Stimulated activated CD4-positive, alpha-beta T cell treated with anti-CD3 and anti-CD28 coated beads, Interleukin-4, amount 100 ng/mL, for 1 hour (primary cell): ENCODE measurements at places on chromosomes 7 and 10.

DNA sequence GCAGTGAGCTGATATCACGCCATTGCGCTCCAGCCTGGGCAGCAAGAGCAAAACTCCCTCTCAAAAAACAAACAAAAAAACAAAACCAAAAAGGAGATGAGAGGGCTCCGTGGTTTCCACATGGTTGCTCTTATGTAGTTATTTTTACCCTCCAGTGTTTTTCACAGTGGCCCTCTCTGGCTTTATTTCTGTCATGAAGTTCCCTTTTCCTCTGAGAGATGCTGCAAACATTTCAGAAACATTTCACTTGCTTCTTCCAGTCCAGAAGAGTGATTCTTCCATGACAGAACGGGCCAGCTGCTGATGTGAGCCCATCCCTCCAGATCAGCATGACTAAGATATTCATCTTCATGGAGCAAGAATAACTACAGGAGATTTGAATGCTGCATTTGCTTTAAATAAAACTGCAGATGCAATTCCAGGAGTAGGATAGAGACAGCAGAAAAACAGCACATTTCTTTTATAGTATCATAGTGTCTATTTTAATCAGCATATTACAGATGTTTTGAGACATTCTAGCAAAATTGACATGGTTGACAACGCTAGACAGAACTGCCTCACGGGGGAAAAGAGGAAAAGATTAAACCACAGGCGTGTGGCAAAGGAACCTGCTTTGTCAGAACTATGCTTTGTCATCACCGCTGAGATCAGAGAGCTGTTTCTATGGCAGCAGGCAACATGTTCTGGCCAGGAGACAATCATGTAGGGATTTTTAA lies 40.3 kb downstream of the NRCAM start:
- no peak for DNase-seq

DNA sequence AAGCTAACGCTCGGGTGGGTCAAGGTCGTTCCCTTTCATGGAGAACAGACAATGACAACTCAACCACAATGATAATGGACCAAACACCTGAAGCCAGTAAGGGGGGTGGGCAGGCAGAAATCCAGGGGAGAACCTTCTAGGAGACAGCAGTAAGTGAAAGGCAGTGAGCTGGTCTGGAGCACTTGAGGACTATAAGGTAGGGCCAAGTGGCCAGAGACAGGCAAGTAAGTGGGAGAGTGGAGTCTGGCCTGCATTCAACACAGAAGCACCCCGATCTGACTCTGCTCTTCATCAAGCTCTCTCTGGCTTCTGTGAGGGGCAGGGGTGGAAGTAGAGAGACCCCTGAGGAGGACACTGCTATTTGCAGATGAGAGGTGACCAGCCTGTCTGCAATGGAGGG lies 7.7 kb upstream of the IKZF1 start:
- DNase-seq, result no peak

GRCh38 chr7:144256112-144256511 lies 8.5 kb downstream of the OR2A7 start:
- no peak for DNase-seq

GRCh38 chr10:129023082-129023481 lies 444.0 kb upstream of the MGMT start:
- DNase-seq, result no peak

DNA sequence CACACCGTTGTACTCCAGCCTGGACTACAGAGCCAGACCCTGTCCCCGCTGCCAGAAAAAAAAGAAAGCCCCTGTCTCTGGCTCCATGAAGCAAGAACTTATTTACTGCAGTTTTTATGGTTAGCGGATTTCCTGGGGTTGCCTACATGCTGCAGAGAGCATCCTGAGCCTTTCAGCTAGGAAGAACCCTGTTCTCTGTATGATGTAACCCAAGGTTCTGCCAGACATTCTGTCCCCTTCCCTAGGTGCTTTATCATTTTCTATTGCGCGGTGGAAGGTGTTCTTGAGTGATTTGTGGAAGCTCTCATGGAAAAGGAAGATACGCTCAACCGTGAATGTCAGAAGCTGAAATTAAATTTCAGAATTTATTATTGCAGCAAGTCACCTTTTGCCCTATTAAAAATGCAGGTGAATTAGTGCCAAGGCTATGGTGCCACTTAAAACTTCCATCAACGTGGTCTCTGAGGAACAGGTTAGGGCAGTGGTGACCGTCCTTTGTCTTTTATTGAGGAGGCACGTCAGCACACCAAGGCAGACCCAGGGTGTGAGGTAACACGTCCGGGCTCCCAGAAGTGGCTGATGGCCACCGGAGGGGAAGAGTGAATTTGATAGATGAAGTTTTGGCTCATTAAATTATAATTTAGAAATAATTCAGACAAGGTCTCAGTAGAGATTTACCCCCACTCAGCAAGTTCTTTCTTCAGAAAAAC lies 273.1 kb downstream of the PHTF2 start:
- DNase-seq, result no peak

DNA sequence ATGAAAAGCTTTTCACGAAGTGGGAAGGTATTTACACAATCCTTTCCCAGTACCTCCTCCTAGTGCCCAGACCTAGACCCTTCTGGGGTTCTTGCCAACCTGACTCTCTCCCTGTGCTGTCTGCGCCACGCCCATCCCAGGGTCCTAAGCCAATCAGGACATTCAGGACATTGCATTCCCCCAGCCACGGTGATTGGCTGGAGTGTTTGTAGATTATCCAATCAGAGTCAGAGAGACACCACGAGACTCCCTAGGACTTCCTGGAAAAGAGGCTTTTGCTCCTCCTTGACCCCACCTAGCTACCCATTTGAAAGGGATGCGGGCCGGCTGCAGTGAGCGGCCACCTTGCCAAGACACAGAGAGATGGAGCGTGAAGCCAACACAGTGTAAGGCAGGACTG lies 3.5 kb upstream of the GDF2 start:
- DNase-seq, result no peak
